Activated T-helper 1 cell treated with anti-CD3 and anti-CD28 coated beads, Interleukin-12 subunit alpha, Interleukin-12 subunit beta, Interleukin-2, Interleukin-4 antibody, amounts not matched to agents 30 ng/mL and 10 ng/mL and 1 ng/mL, durations not matched to agents 14 hours and 24 hours and 36 hours (primary cell): ENCODE measurements at places on chromosomes 2 and 18. TPM values are rescaled to one million over a fixed set of nuclear protein-coding genes. Genes with fewer than 3 reads are reported as not detected.

Gene GTF2A1L
- total RNA-seq = 0.39 TPM in 1 of 2 replicates, not detected in the other

Gene KCNK3
- total RNA-seq = not detected in 2 replicates

Gene SATB2
- 0.02 TPM in 1 of 2 replicates, not detected in the other for total RNA-seq

DNA sequence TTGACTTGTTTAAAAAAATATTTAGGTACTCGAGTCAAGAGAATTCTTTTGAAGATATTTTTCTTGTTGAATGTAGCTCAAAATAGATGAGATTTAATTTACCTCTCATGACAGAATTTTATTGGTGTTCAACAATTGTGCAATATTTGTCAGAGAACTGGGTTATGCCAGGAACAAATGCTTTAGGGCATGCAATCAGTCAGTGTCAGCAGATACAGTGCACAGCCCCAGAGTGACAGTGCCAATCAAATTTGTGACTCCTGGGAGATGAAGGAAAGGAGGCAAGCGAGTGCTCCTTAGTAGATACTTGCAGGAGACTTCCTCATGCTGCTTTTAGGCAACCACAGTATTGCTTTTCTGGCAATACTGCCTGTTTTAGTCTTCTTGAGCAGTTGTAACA is 81.2 kb upstream of the DSEL start:
- H3K36me3 ChIP-seq = no peaks in the 10 kb centered on the region
- H3K4me1 ChIP-seq = no peaks in the 10 kb centered on the region
- H3K4me3 ChIP-seq = no peak overlapping the region
- H3K27ac ChIP-seq = no peak overlapping the region
- no peaks in the 10 kb centered on the region for H3K27me3 ChIP-seq

GRCh38 chr2:211611061-211611518 is 927.5 kb downstream of the ERBB4 start:
- H3K4me1 ChIP-seq = peaks cover 17% of the 10 kb centered on the region
- H3K36me3 ChIP-seq = no peaks in the 10 kb centered on the region

DNA sequence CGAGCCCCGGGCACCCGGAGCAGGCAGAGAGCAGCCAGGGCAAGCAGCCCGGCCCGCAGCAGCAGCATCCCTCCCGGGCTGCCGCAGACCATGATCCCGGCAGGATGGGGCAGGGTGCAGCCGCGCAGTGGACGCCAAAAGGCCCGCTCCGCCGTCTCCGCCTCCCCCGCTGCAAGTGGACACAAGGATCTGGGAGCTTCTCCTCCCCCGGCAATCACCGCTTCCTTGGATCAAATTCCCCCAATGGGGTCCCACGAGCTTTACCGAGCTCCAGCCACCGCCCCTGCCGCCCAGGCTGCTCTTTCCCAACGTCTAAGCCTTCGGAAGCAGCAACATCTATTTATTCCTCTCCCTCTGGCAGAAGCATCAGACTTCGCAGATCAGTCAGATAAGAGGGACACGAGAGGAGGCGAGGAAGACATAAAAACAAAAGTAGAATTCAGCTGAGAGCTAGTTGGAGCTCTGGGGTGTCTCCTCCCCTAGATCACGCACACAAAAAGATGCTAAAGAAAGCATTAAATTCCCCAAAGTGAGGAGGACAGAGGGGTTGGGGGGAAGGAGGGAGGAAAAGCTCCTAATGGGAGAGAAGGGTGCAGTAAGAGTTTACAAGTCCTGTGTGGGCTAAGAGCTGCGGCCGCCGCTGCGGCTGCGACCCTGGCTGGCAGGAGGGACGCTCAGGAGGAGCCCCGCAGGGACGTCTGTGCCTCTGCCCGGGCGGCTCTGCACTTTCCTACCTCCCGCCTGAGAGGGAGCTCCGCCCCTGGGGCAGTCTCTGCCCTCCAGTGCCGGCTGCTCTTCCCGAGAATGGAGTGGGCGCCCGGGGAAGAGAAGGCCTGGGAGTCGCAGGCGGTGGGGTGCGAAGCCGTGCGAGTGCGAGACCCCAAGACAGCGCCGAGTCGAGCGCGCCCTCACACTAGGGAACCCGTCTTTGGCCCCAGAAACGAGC is at the start of gene FRZB:
Gene FRZB, minus strand, starts transcription at position 177 of the 946 bp plus-strand sequence. Its CDS starts 85 bp downstream, at position 92.
- peaks cover 18% of the 10 kb centered on the region for H3K4me1 ChIP-seq
- H3K27me3 ChIP-seq = peaks cover 49% of the 10 kb centered on the region
- no peaks in the 10 kb centered on the region for H3K36me3 ChIP-seq
- H3K27ac ChIP-seq = no peak within 1 kb of the TSS

DNA sequence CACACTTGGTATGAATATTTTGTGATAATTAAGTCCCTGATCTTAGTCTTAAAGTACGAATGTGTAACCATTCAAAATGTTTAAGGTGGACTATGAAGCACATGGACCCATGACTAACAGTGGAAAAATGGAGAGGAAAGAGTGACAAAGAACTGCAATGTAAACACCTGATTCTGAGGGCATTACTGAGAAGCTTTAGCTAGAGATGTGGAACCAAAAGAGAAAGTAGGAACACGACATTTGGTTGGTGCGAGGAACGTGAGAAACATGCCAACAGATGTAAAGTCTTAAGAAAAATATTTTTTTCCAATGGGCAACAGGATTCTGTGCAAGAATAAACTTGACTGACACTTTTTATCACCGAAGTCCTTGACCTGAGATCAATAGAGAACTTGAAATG is 1618.6 kb downstream of the DPP10 start:
- H3K4me1 ChIP-seq = no peaks in the 10 kb centered on the region
- no peak overlapping the region for H3K4me3 ChIP-seq
- H3K27me3 ChIP-seq = no peaks in the 10 kb centered on the region
- DNase-seq = no peak

- H3K27me3 ChIP-seq = peaks cover 16% of the 10 kb centered on the region
- no peaks in the 10 kb centered on the region for H3K36me3 ChIP-seq
- no peak overlapping the region for H3K27ac ChIP-seq
- H3K4me3 ChIP-seq = no peak overlapping the region
- DNase-seq = no peak
- no peaks in the 10 kb centered on the region for H3K4me1 ChIP-seq
Measured at GRCh38 chr2:105697781-105698449, 46.8 kb upstream of the NCK2 start.
